ENCODE measurements at places on chromosomes 7 and 10.

GRCh38 chr10:131260031-131260430 is 51.5 kb downstream of the TCERG1L start:
- no peak for DNase-seq

DNA sequence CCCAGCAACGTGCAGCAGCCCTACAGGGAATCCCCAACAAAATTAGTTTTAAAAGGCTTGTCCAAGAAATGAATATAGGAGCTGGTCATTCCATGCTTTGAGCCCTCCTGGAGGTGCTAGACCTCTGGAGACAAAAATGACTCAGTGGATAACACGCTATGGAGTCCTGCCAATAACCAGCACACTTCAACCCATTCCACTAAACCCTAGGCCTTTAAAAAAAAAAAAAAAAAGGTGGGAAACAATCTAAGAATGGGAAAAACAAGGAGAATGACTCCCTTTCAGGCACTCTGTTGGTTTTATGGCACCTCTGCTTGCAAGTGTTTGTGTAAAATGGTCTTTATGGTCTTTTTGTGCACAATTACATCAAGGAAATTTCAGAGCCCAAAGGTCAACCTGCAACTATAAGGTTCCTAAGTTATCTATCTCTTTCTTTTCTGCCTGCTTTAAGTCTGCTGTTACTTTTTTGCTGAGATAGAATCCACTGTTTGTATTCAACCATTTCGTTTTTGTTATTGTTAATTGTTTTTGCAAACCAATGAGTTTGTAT is 21.3 kb downstream of the AVL9 start:
- no peak for DNase-seq

DNA sequence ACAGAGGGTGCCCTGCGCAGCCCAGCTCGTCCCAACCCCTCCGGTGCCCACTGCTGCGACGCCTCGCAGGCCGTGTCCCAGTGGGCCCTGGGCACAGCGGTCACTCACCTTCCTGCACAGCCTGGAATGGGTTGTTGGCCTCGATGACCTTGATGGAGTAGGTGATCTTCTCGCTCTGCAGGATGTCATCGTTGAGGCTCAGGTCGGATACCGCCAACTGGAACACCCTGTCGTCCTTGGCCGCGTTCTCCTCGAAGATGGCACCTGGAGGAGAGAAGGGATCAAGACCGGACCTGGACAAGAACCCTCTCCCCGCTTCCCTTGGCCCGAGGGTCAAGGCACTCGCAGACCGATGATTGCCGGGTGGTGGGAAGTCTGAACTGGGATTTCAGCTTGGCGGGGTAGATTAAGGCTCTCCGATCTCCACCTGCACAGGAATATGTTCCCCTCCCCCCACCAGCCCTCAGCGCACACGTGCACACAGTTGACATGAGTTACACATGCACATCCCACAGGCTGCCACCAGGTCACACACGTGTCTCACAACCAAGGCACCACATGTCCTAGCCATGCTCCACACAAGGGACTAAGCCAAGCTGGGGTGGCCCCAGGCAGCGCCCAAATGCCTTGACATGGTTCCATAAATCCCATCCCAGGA is 2.6 kb downstream of the GRID1 start:
- DNase-seq = no peak

DNA sequence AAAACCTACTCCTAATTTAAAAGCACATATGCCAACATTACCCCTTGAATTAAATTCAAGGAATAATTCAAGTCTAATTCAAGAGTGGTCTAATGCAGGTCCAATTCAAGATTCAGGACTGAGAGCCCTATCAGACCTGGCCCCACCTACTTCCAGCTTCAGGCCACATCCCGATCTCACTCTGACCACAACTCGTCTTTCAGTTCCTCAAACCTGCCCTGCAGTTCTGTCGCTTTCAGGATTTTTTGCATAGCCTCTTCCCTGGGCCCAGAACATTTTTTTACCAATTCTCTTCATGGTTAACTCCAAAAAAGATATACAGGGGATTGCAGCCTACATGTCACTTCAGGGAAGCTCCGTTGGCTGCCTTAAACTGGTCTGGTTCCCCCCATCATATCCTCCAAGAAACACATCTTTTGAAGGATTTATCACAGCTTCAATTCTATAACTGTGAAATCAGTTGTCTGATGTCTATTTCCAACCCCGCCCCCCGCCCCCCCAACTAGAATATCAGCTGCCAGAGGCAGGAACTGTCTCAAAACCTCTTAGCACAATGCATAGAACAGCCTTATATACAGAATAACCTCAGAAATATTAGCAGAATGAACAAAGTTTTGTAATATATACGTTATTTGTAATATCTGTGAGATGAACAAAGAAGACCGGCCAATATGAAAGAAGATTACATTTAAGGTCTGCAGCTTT is 20.8 kb downstream of the CCDC6 start:
- DNase-seq = no peak

- no peak for DNase-seq
These were observed 266 bp upstream of the STMP1 start for GRCh38 chr7:135662123-135662372.

- no peak for DNase-seq
These were observed 43.9 kb downstream of the HBP1 start for GRCh38 chr7:107212725-107213124.

DNA sequence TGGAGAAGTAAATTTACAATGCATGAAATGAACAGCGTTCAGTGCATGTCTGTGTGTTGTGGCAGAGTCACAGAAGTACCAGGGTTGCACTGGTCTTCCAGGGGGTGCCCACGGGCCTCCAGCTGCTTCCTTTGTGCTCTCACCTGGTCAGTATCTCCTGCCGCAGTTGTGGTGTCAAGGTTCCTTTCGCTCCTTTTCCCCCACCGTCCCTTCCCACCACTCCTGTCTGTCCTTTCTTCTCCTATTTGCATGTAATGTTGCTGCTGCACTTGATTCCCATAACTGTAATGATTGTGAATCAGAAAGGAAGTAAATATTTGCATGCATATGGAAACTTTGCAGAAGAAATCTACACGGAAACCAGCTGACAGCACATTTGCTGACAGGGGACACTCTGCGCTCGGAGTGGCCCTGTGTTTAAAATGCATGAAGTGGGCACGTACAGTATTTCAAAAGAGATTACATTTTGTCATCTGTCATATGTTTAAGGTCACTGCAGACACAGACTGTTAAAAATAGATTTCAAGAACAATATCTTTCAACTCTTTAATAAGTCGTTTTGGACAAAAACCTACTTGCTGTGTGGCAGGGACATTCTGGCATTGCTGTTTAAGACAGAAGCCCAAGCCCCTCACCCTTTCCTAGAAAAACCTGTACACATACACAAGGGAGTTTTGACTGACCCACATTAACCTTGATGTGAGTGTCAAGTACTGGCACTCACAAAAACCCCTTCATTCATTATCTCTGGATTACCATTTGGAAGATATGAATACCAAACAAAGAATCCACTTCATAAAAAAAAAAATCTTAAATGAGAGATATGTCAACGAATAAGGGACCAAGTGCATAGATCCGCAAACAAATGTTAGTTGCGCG is 336.7 kb upstream of the KLF6 start:
- no peak for DNase-seq

DNA sequence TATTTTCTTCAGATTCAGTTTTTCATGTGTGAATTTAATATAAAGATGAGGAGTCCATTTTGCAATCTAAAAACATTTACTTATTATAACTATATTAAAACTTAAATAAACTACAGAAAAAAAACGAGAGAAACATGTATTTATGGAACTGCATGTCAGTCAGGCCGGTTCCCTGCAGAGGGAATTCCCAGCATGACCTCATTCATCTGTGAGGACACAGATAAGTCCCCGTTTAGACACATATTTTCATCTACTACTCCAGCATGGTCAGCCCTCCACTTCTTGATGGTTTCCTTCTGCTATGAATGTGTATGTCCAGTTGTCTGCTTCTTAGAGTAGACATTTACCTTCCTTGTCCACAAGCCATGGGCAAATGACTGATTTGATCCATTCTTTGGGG is 339.1 kb downstream of the SEMA3D start:
- DNase-seq = no peak

DNA sequence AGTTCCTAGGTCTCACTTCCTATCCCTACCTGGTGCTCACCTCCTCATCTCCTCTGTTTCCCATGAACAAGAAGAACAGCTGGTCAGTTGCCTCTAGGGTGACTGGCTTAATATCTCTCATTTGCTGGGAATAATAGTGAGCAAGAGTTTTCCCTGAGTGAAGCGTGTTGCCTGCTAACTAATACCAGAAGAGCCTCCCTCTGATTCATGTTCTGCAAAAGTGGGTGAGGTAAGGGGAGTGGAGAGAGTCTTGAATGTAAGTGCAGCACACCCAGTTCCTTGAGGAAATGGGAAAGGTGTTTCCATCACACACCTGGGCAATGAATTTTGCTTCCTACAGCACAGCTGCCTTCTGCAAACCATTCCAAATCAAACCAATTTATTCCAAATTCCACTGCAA is 29.6 kb downstream of the FZD1 start:
- no peak for DNase-seq

- no peak for DNase-seq
These were observed 2.0 kb upstream of the HEPACAM2 start for GRCh38 chr7:93228302-93228701.

- no peak for DNase-seq
These were observed 22.0 kb upstream of the ANLN start for GRCh38 chr7:36367561-36368077.

All from T-helper 2 cell (primary cell).